ENCODE measurements at places on chromosomes 13 and 19.
A peak's percentile ranks its signal among the peaks of the same experiment; 100 is the strongest.

GRCh38 chr13:50387051-50387581 lies 371.9 kb downstream of the KCNRG start:
- DNase-seq: no peak

- DNase-seq: no peak
These were observed 7.1 kb downstream of the ARGLU1 start for GRCh38 chr13:106560821-106561220.

DNA sequence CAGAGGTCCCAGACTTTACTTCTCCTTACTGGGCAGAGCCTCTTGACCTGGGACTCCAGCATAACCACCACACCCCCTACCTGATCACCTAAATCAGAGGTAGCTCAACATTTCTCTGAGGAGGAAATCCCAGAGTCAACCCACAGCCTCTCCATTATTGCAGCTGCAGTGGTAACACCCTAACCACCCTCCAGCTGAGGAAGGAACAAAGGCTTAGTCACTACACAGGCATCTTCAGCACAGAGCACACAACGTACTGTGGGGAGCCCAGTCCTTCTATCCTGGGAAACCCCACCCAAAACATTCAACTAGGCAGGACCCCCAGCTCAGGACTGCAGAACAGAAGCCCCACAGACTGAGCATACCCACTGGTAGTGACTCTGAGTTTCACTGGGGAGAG lies 824.7 kb upstream of the SLITRK5 start:
- DNase-seq: no peak

GRCh38 chr13:35347679-35348205 lies 128.7 kb downstream of the MAB21L1 start:
- DNase-seq: no peak

DNA sequence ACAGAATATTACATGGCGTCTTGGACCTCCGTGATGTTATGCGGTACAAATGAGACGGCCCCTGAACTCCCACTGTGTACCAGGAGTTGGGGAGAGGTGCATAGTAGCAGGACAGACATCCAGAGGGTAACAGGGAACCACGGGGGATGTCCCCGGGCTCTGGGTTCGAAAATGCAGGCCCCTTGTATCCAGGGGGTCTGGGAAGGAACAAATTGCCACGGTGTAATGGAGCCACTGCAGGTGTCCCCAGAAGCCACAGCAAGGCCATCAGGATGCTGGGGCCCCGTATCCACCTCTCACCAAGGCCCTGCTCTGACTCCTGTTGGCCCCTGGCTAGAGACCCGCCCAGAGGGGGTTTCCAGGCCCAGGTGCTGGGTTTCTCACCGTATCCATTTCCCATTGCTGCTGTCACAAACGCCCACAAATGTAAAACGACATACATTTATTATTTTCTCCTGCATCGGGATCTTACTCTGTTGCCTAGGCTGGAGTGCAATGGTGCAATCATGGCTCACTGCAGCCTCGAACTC lies 77.8 kb downstream of the INSR start:
- no peak for DNase-seq

DNA sequence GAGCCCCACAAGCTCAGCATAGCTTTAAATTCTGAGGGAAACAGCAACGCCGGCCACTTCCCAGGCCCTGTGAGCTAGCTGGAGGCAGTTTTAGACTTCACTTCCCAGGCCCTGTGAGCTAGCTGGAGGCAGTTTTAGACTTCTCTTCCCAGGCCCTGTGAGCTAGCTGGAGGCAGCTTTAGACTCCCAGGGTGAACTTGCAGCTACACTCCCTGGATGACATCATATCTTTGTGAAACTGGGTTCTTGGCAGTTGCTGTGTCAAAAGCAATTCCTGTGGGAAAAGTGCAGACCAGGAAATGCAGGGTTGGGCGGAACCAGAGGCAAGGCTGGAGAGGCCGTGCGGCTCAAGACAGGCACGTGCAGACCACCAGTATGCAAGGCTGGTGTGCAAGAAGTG lies 12.7 kb downstream of the SOX1 start:
- DNase-seq: peak; percentile 43

DNA sequence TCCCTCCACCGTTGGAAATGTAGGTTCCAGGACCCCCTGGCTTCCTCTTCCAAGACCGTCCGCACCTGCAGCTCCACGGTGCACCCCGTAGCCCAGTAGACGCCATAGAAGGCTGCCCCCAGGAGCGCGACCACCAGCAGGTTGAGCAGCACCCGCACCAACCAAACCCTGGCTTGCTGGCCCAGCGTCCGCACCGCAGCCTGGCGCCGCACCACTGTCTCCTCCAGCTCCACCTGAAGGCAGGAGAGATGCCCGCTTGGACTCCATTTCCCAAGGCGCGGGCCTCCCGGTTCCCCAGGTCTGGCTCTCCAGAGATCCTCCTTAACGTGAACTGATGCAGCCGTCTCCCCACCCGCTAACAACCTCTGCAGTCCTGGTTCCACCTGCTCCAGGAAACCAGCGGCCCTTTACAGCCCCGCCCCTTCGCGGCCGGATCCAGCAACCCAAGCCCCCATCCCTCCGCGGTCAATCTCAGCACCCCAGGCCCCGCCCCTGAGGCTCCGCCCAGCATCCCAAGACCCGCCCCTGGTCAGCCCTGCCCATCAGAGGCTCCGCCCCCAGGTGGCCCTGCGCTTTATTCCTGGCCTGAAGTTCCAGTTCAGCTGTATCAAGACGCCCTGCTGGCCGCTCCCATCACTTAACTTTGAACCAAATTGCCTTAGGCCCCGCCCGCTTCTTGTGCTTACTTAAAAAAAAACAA lies 5.0 kb upstream of the LENG1 start:
- DNase-seq: no peak

GRCh38 chr19:18828786-18829185 lies 3.0 kb upstream of the UPF1 start:
- no peak for DNase-seq

DNA sequence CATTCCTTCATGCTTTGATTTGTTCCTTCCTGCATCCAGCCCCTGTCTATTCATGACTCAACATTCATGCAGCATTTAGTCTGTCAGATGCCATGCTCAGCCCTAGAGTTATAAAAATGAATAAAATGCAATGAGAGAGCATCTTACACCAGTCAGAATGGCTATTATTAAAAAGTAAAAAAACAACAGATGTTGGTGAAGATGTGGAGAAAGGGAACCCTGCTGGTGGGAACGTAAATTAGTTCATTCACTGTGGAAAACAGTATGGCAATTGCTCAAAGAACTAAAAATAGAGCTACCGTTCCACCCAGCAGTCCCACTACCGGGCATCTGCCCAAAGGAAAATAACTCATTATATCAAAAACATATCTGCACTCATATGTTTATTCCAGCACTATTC lies 70.0 kb upstream of the GTF3A start:
- no peak for DNase-seq

DNA sequence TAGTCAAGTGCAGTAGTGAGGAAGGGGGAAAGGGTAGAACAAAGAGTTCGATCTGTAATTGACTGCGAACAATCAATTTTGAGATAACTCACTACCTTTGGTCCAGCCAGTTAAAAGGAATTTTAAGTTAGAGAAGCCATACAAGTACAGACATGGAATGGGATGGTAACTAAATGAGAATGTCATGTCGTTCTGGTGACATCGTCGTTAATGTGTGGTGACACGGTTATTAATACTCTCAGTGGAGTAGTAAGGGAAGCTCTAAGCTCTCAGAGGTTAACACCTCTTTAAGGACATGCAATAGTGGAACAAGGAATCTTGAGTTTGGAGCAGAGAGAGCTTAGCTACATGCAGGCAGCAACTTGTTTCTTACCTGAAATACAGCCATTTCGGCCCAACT lies 154.9 kb upstream of the KLF12 start:
- DNase-seq: no peak

DNA sequence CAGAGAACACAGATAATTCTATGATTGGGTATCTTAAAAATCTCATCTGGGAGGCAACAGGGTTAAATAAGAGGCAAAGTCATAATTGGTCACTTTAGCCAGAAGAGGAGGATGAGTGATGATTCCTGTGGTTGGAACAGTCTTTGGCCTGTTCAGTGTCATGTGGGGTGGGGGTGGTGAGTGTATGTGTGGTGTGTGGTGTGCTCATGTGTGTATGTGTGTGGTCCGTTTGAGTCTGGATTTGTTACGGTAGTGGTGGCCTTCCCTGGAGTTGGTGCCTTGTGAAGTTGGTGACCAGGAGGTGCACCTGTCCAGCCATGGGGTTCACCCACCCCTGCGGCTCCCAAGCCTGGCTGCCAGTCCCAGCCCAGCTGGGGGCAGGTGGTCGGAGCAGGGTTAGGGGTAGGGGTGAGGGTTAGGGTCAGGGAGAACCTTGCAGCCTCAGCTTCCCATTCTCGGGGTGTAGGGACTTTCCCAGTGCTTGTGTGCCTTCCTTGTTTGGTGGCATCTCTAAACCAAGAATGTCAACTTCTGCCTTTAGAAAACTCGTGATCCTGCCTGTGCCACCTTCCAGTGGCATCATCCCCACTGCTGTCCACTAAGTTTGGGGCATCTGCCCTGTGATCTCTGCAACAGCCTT lies 97.5 kb downstream of the RAB20 start:
- no peak for DNase-seq

GRCh38 chr13:43044720-43045301 lies 21.4 kb downstream of the DNAJC15 start:
- no peak for DNase-seq

DNA sequence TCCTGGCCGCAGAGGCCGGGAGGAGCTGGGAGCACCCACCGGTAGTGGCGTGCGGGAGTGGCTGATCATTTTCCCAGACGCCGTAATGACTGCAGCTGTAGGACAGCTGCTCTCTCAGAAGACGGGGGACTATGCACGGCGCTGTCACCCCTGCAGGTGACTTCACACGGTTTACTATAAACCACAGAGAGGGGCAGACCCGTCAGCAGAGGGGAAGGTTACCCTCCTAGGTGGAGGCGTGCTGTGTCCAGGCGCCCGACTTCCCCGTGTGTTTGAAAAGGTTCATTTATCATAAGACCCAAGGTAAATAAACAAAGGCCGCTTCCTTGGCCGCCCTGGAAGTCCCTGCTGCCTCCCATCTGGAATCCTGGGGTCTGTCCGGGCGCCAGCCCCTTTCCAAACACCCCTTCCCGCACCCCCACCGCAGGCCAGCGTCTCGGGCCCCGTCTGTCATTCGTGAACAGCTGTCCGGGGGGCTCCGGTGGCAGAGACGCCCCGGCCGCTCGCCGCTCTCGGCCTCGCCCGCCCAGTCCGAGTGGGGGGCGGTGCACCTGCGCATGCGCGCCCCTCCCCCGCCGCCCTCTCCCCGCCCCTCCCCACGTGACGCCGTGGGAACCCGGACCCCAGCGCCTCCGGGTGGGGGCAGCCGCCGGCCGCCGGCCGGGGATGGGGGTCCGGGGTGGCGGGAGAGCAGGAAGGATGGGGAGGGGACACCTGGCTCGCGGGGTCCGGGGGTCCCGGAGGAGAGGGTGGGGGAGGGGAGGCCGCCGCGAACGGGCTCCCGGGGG lies 915 bp downstream of the SHC2 start:
- DNase-seq: no peak

GRCh38 chr19:751501-752341 lies 809 bp downstream of the MISP start:
- no peak for DNase-seq

DNA sequence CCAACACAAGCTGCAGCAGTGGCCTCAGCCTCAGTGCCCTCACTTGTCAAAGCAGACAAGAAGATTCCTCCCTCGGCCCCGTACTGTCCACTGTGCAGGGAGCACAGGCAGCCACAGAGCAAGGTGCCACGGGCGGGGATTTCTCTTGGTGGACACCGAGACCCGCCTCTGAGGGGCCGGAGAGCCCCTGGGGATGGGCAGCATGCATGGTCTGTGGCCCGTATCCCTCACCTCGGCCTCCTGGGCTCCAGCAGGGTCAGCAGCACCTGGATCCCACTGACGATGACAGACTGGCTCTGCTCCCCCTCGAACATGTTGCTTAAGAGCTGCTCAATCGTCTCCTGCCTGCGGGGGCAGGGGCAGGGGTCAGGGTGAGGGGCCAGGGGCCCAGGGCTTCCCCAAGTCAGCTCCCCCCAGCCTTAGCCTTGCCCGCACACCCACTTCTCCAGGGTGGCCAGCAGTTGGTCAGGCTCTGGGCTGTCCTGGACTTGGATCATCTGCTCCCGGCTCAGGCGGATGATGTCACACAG lies 13.4 kb upstream of the TMEM86B start:
- no peak for DNase-seq

GRCh38 chr19:2015608-2015950 lies at the start of gene BTBD2:
BTBD2 (minus strand) TSS chr19:2015714; CDS start chr19:2015703, 11 bp downstream.
- DNase-seq: no peak

- DNase-seq: no peak
These were observed 829 bp upstream of the ATCAY start for GRCh38 chr19:3879656-3880055.

DNA sequence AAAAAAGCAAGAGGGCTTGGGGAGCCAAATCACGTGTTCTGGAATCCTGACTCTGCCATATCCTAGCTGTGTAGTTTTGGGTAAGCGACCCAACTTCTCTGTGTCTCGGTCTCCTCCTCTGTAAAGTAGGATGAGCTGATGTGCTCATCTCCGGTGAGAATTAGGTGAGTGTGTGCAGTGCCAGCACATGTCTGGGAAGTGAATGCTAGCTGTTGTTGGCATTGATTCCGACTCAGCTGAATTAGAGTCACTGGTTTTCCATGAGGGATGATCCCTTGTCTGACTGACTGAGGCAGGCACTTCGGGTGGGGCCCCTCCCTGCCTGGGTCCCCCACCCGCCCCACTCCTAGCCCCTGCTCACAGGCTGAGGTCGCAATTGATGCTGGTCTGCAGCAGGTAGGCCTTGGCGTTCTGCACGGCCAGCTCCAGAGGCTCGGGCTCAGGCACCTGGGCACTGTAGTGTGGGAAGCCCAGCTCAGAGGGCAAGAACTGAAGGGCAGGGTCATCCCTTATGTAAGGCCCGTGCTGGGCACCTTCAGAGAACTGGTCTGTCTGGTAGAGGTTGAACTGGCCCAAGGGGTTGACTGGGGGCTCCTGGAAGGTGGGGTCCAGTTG lies 835 bp downstream of the RSPH6A start:
- DNase-seq: no peak

GRCh38 chr19:54485851-54486250 lies 12.8 kb upstream of the CDC42EP5 start:
- DNase-seq: no peak

- DNase-seq: no peak
These were observed 542.8 kb downstream of the RFC3 start for GRCh38 chr13:34360702-34361101.

GRCh38 chr19:1130771-1131717 lies 27.2 kb downstream of the GPX4 start:
- DNase-seq: no peak
